ENCODE measurements at places on chromosomes 7 and 10. TPM values are rescaled to one million over a fixed set of nuclear protein-coding genes. Genes with fewer than 3 reads are reported as not detected.

DNA sequence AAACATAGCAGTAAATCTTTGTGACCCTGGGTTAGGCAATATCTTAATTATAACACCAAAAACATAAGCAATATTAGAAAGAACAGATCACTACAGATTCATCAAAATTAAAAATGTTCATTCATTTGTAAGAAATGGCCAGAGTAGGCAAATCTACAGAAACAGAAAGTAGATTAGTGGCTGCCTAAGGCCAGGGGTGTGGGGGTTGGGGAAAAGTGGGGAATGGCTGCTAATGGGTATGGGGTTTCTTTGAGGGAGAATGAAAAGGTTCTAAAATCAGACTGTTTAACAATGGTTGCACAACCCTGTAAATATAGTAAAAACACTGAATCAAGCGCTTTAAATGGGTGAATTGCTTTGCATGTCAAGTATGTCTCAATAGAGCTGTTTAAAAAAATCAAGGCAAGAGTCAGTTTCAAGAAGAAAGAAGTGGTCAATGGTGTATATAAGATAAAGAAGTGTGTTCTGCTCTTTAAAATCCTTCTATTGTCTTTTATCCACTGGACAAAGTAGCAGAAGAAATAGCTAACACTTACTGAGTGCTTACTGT, 42.6 kb downstream of the CDK6 start:
- no peak for DNase-seq

The CTNNA3 gene
- 0.39 TPM for total RNA-seq

DNA sequence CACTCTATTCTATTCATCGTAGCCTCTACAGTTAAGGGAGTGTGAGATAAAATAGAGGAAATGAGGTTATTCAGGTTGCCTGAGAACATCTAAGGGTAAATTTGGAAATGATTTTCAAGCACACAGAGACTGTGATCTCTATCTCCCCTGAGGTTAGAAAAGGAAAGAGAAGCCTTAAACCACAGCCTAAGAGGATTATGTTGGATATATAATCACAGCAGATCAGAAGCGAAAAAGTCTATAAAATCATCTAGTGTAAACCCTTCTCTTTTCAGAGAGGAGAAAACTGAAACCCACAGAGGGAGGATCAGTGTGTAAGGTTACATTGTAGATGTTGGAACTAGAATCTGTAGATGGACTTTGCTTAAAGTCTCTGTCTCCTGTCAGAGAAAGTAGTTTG, 90.6 kb upstream of the SEMA3E start:
- DNase-seq, result no peak

DNA sequence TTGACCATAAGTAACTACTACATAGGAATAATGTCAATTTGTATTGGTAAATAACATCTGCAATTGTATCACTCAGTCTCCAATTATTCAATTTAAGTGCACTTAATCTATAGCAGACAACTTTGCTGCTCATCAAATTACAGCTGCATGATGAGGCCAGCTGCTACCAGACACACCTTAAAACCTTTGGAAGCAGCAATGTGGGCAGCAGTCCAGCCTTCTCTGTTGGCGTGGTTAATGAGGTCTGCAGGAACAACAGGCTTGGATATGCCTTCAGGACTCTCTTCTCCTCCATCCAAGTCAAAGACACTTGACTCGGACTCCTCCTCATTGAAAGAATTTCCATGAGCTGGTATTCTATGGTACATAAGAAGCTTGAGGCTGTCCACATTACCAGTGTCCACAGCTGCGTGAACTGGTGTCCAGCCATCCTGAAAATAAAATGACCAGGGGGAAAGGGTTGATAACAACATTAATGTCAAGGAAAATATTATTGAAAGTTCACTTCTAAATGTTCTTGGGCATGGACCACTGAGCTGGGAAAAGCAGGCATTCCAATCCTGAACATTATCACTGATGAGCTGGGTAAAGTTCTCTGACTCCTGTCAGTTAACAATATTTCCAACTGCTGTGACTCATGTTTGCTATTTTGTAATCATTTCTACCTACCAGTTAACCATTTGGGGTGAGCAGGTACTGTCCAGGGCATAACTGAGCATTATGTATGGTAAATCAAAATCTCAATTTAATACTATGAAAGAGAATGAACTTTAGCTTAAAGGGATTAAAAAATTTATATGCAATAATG, 95.7 kb downstream of the CTTNBP2 start:
- DNase-seq, result no peak

The CASD1 gene
- total RNA-seq, result 14.6 TPM

The SLC13A4 gene
- total RNA-seq, result not detected

DNA sequence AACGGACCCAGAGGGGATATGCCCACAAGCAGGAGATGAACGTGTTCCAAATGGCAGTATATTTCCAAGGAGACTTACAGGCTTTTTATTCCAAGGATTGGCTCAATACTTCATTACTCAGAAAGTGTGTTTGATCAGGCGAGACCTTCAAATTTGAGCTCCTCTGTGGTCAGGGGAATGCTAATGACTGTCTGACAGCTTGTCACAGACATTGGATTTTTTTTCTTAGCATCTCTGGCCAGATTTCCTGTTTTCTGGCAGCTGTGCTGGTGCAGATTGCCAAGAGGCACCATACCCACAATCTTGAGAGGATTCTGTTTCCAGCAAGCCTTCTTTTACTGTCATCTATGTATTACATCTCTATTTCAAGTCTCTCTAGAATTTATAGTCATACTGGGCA, 93.8 kb downstream of the C1GALT1 start:
- no peak for DNase-seq

The MYPN gene
- total RNA-seq, result not detected

DNA sequence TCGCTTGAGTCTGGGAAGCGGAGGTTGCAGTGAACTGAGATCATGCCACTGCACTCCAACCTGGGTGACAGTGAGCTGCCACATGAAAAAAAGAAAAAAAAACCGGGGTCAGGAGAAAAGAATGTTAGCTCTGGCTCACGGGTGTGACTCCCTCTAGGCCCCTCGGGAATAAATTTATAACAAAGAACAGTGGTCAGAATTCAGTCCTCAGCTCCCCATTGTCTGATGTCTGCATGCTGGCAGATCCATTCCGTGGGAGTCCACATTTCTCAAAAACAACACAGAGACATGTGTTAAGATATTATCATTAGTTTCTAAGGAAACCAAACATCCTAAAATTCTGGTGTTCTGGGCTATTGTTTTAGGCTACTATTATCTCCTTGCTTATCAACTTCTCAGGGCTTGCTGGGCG, 90.6 kb downstream of the MARCHF5 start:
- no peak for DNase-seq

GRCh38 chr10:79192677-79193003, 123.9 kb downstream of the ZMIZ1 start:
- no peak for DNase-seq

DNA sequence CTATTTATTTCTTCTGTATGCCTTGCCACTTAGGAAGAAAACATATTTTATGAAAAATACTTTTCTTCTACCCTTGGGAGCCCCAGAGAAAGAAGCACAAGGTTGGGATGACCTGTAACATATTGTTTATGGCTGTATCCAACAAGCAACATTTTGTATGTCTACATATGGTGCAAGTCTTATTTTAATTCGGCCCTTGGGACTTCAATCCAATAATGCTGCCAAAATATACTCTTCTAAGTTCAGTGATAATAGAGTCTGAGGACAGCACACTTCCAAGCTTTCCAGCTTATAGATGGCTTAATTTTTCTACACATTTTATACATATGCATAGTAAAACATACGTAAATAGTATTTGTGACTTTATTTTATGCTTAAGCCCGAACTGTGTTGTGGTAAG, 318.5 kb upstream of the SEMA3A start:
- DNase-seq, result no peak

The GRB10 gene
- 2.6 TPM for total RNA-seq

The OAT gene
- total RNA-seq, result 39.3 TPM

The GHRHR gene
- not detected for total RNA-seq

- no peak for DNase-seq
These were observed 3.4 kb downstream of the KCNIP2 start for GRCh38 chr10:101840102-101840684.

DNA sequence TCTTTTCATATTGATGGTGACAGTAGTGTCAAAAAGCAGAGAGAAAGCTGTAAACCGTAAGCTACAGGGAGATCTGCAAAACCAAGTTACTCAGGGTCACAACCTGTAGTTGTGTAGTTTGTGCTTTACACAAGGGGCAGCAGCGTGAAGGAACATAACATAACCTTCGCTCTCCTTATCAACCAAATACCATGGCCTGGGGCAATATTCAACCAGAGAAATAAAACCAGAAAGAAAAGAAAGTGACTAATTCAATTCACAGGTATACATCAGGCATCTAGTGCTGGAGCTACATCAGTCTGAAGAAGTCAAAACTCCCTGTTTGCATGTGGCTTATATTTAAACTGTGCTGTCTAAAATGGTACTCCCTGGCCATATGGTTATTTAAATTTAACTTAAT, 224.3 kb downstream of the TWIST1 start:
- no peak for DNase-seq

GRCh38 chr7:84251277-84251781, 56.7 kb upstream of the SEMA3A start:
- no peak for DNase-seq

- DNase-seq, result no peak
These were observed 161.4 kb upstream of the MDFIC start for GRCh38 chr7:114760477-114760876.

The CDH23 gene
- total RNA-seq, result 1.7 TPM
